Kidney epithelial cell (primary cell): ENCODE measurements at places on chromosomes 7 and 10.

GRCh38 chr10:102527546-102527945, 23.8 kb downstream of the SUFU start:
- no peak for DNase-seq

GRCh38 chr10:65306201-65306600, 1619.6 kb upstream of the LRRTM3 start:
- DNase-seq, result no peak

DNA sequence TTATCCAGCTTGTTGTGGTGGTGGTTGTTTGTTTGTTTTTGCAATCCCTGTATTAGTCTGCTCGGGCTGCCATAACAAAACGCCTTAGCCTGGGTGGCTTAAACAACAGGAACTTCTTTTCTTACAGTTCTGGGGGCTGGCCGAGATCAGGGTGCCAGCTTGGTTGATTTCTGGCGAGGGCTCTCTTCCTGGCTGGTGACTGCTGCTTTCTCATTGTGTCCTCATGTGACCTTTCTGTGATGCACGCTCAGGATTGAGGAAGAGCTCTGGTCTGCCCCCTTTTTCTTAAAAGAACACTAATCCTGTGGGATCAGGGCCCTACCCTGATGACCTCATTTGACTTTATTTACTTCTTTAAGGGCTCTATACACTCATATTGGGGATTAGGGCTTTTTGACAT, 107.1 kb upstream of the NRP1 start:
- no peak for DNase-seq

DNA sequence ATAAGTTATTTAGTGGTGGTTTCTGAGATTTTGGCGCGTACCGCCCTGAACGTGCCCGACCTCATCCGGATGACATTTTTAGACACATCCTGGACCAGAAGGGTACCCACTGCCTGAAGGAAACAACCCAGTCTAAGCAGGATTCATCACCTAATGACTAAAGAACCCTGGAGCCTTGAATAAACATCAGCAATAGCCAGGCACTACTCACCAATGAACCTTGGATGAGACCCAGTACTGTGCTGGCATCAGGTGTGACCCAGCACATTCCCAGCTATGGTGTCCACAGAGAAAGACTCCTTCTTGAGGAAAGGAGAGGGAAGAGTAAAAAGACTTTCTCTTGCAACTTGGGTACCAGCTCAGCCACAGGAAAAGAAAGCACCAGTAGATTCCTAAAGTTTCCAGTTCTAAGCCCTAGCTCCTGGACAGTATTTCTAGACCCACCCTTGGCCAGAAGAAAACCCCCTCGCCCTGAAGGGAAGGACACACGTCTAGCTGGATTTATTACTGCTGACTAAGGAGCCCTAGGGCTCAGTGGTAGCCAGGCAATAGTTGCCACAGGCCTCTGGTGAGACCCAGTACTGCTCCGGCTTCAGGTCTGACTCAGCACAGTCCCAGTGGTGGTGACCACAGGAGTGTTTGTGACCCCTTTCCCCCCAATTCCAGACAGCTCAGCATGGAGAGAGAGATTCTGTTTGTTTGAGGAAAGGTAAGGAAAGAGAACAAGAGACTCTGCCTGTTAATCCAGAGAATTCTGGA, 32.5 kb downstream of the ZNF277 start:
- no peak for DNase-seq

DNA sequence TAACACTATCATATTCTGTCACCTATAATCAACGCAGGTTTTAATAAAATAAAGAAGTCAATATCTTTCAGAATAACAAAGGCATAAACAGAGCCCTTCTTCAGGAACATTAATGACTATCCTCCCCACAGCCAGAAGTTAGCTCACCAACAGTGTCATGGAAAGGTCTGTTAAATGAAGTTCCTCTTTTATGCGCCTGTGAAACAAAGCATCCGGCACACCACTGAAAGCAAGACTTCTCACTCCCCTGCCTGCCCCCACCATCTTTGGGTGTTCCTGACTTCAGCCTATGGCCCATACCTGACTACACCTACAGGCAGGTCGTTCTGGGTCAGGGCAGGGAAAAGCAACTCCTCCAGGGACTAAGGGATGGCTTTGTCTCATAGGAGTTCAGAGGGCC, 205.4 kb downstream of the FANK1 start:
- DNase-seq, result no peak

GRCh38 chr10:25465582-25466372, 291.0 kb downstream of the GPR158 start:
- DNase-seq, result no peak

DNA sequence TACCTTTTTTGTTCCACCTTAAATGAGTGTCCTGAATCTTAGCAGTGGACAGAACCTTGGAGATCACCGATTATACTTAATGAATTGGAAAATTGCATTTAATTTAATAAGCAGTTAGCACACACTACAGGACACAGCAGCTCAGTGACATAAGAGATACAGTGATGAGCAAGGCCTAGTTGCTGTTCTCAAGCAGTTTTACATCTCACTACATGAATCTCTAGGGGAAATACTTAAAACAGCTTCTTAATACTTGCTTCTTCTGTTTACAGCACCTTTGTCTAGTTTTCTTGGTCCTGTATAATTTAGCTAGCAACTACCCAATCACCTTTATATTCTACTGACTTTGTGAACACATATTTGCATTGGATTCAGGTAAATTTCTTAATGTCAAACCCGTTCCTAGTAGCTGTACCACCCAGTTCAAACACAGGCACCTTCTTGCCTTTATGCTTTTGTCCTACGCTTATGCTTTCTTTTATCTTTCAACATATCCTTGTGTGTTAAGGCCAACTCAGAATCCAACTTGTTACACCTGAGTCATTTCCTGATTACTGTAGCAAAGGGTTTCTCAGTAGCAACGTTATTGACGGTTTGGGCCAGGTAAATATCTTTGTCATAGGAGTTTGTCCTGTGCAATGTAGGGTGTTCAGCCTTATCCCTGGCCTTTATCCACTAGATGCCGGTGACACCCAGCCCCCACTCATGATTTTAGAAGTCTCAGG, 1.8 kb downstream of the STAM start:
- DNase-seq, result no peak

DNA sequence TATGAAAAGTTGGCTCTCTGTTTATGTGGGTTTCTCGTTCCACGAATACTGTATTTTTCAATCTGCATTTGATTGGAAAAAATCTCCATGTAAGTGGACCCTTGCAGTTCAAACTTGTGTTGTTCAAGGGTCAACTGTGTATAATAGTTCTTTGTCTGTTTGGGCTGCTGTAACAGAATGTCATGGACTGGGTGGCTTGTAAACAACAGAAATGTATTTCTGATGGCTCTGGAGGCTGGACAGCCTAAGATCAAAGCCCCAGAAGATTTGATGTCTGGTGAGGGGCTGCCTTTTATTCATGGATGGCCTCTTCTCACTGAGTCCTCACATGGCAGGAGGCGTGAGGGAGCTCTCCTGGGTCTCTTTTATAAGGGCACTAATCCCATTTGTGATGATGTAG, 36.2 kb downstream of the INPP5F start:
- DNase-seq, result no peak

DNA sequence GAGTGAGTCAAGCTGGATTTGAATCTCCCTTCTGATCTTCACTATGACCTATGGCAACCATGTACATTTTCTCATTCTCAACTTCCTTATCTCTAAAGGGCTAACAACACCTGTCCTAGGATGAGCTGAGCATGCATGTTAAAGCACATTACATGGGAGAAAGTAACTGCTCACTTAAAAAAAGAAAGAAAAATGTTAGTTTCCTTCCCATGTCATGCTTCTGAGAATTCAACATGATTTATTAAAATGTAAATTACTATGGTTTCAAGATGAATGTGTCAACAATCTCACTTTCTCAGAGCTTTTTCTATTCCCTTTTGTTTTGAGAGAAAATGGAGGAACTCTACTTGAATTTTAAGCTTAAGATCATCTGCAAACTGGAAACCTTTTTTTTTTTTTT, 295.3 kb downstream of the SKIDA1 start:
- no peak for DNase-seq
